A673 (cell line): ENCODE measurements at places on chromosomes 1 and 21. TPM values are rescaled to one million over a fixed set of nuclear protein-coding genes. Genes with fewer than 3 reads are reported as not detected.

Gene GPR25
- total RNA-seq: not detected in 2 replicates

DNA sequence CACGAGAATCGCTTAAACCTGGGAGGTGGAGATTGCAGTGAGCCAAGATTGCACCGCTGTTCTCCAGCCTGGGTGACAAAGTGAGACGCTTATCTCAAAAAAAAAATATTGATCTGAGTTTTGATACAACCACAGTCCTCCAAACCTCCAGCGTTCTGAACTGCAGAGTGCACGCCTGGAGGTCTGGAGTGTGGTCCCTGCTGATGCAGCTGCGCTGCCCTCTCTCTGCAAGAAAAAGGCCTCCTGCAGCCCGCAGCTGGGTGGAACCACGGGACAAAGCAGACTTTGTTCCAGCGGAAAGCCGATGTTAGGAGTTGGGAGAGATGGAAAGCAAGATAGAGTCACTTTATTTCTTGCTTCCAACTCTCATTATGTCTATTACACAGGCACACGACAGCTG is 144.9 kb upstream of the SOD1 start:
- H3K36me3 ChIP-seq: no peaks in the 10 kb centered on the region
- no peaks in the 10 kb centered on the region for H3K27me3 ChIP-seq
- DNase-seq: no peak
- H3K4me1 ChIP-seq: no peaks in the 10 kb centered on the region

- H3K36me3 ChIP-seq: no peaks in the 10 kb centered on the region
- no peak overlapping the region for H3K4me3 ChIP-seq
- H3K27ac ChIP-seq: no peak overlapping the region
- DNase-seq: no peak
- H3K4me1 ChIP-seq: peaks cover 2% of the 10 kb centered on the region
Observed at GRCh38 chr1:204046346-204046745, 26.6 kb upstream of the SOX13 start.

- H3K27ac ChIP-seq: no peak overlapping the region
- DNase-seq: peak; percentile 64
- no peak overlapping the region for H3K4me3 ChIP-seq
- H3K36me3 ChIP-seq: no peaks in the 10 kb centered on the region
Observed at GRCh38 chr1:14755518-14756252, 157.2 kb downstream of the KAZN start.

Gene SMCP
- not detected in 2 replicates for total RNA-seq

Gene CRB1
- 0.13 TPM in 1 of 2 replicates, not detected in the other for total RNA-seq

DNA sequence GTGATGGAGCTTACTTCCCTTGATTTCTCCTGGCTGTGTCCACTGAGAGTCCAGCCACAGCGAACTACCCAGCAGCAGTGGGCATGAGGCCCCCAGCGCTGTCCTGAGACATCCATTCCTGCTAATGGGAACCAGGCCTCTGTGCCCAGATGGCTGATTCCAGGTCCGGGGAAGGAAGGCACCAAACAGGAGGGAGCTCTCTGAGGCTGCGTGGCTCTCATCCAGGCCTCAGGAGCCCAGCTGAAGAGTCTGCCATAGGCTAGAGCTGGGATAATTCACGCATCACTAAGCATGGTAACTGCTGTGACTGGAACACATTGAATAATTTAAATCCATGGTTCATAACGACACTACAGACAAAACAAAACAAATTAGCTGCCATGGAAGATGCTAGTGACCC is 24.7 kb upstream of the LRRC47 start:
- peak overlapping the region; percentile 30 for H3K27ac ChIP-seq
- no peaks in the 10 kb centered on the region for H3K36me3 ChIP-seq
- no peak overlapping the region for H3K4me3 ChIP-seq
- DNase-seq: peak; percentile 55
- no peaks in the 10 kb centered on the region for H3K27me3 ChIP-seq

- H3K4me1 ChIP-seq: no peaks in the 10 kb centered on the region
- H3K27me3 ChIP-seq: no peaks in the 10 kb centered on the region
- no peaks in the 10 kb centered on the region for H3K36me3 ChIP-seq
- no peak overlapping the region for H3K27ac ChIP-seq
Observed at GRCh38 chr1:170213596-170213995, 67.8 kb downstream of the NTMT2 start.

DNA sequence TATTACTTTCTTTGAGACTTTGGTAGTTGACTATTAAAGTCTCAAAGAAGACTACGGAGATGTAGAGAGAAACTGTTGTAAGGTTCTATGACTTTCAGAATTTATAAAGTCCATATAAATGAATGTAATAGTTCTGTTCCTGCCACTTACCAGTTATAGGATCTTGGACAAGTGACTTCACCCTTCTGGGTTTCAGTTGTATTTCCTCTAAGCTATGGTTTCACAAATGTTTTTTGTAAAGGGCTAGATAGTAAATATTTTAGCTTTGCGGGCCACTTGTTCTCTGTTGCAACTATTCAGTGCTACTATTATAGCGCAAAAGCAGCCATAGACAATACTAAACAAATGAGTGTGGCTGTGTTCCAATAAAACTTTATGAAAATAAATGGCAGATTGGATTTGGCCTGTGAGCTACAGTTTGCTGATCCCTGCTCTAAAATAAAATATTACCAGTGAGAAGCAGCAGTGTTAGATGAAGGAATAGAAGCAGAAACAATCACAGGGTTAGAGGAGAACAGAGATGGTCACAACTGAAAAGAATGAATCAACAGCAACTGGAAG is 14.7 kb downstream of the ZMPSTE24 start:
- peaks cover 57% of the 10 kb centered on the region for H3K36me3 ChIP-seq
- no peak for DNase-seq
- H3K4me3 ChIP-seq: no peak overlapping the region
- H3K4me1 ChIP-seq: no peaks in the 10 kb centered on the region
- no peak overlapping the region for H3K27ac ChIP-seq
- no peaks in the 10 kb centered on the region for H3K27me3 ChIP-seq

Gene C8B
- 0.39 TPM in 1 of 2 replicates, not detected in the other for total RNA-seq

GRCh38 chr1:2032737-2033136 is 13.6 kb downstream of the GABRD start:
- no peak overlapping the region for H3K4me3 ChIP-seq
- H3K27me3 ChIP-seq: no peaks in the 10 kb centered on the region
- DNase-seq: no peak
- H3K4me1 ChIP-seq: no peaks in the 10 kb centered on the region
- H3K36me3 ChIP-seq: no peaks in the 10 kb centered on the region

DNA sequence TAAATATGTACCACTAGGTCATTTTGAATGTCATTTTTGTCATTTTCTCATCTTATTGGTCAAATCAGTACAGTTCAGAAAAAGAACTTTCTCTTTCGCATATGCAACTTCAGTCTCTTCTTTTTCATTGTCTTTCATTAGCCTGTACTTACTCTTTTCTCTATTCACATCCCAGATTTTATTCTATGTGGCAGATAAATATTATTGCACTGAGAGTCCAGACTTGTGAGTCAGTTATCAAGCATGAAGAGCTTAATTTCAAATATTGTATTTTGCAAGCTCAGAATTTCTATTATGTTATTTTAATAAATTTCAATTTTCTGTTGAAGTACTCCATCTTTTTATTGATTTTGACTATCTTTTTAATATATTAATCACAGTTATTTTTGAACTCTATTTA is 105.2 kb upstream of the PALMD start:
- no peaks in the 10 kb centered on the region for H3K4me1 ChIP-seq
- DNase-seq: no peak
- no peaks in the 10 kb centered on the region for H3K36me3 ChIP-seq

GRCh38 chr1:190084552-190084951 is 393.1 kb downstream of the BRINP3 start:
- H3K36me3 ChIP-seq: no peaks in the 10 kb centered on the region
- peak; percentile 35 for DNase-seq
- H3K4me3 ChIP-seq: no peak overlapping the region
- H3K27ac ChIP-seq: no peak overlapping the region

GRCh38 chr1:168783458-168784210 is 54.6 kb upstream of the DPT start:
- peaks cover 5% of the 10 kb centered on the region for H3K4me1 ChIP-seq
- H3K27ac ChIP-seq: no peak overlapping the region
- H3K27me3 ChIP-seq: no peaks in the 10 kb centered on the region
- no peak overlapping the region for H3K4me3 ChIP-seq
- no peak for DNase-seq
- no peaks in the 10 kb centered on the region for H3K36me3 ChIP-seq

Gene NBPF10
- total RNA-seq: 2.9 and 3.5 TPM in 2 replicates

Gene OR10J1
- total RNA-seq: not detected in 2 replicates

DNA sequence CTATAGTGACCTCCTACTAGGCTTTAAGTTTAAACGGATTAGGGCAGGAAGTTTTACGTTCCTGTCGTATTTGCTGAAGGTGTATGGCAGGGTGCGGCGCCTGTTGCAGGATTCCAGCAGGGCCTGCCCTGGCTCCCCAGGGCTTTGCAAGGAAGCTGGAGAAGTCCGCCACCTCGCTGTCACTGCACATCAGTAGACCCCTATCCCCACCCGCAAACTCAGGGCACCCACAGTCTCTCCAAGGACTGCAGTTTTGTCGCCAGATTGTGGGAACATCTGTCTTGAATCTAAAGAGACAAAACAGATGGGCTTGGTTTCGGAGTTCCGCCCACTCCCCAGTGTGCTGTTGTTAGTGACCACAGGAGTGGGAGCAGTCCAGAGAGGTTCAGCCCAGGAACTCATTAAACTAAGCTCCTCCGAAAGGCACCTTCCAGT is 110.8 kb downstream of the CDC7 start:
- H3K4me1 ChIP-seq: no peaks in the 10 kb centered on the region
- no peak overlapping the region for H3K27ac ChIP-seq
- DNase-seq: no peak
- no peak overlapping the region for H3K4me3 ChIP-seq

DNA sequence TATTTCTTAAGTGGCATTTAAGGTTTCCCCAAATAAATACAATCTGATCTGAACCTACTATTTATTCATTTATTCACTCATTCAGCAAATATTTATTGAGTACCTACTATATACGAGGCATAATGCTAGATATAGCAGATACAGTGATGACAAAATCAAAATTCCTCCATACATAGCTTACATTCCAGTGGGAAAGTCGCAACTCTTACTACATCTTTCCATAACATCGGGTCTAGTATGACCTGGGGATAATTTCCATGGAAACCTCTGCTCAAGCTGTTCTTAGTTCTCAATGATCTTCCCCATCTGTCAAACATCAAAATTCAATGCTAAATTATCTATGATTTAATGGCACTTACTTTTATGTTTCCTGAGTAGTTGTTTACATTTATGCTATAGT is 70.8 kb upstream of the PRKACB start:
- no peaks in the 10 kb centered on the region for H3K27me3 ChIP-seq
- no peaks in the 10 kb centered on the region for H3K36me3 ChIP-seq
- no peak overlapping the region for H3K4me3 ChIP-seq

DNA sequence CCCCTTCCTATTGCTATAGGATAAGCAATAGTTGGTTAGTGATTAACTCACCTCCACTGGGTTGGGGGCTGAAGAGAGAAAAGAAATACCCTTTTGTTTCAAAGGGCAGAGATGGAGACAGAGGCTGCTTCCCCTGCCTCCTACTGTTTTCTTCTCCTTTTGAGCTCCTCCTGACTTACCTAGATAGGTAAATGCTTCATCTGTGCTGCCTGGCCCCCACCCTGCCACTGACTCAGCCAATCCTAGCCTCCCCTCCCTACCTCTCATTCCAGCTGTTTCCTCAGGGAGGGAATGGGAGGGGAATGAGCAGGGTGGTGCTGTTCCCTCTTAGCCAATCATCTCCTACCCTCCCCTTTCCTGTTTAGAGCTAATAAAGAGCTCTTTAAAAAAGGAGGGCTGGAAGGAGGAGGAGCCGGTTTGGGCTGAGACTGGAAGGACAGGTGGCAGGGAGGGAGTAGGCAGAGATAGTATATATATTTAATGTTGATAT is at the start of gene C1orf116:
TSS of gene C1orf116 (minus strand) at position 229 of the 490 bp plus-strand sequence. CDS start 5,158 bp downstream, outside the sequence.
- H3K27ac ChIP-seq: no peak within 1 kb of the TSS
- H3K4me1 ChIP-seq: peaks cover 8% of the 10 kb centered on the region
- H3K36me3 ChIP-seq: no peaks in the 10 kb centered on the region
- peaks cover 57% of the 10 kb centered on the region for H3K27me3 ChIP-seq
- H3K4me3 ChIP-seq: no peak within 1 kb of the TSS
- DNase-seq: peak; percentile 38
